ENCODE measurements at places on chromosomes 16 and 17.

DNA sequence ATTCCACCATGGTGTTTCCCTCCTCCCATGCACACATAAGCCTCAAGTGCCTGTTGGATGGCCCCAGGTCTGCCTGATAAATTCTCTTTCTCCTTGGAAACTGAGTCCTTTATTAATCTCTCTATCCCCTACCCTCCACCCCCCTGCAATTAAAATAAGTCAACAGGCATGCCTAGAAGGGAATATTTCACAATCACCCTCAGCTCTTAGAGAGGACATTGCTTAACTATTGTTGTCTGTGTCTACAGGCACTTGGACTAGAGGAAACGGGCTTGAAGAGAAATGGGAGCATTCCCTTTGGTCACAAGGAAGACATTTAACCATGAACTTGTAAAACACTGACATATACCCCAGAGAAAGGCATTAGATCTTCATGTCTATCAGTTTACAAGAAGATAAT is 39.5 kb downstream of the RCVRN start:
- no peak for DNase-seq

DNA sequence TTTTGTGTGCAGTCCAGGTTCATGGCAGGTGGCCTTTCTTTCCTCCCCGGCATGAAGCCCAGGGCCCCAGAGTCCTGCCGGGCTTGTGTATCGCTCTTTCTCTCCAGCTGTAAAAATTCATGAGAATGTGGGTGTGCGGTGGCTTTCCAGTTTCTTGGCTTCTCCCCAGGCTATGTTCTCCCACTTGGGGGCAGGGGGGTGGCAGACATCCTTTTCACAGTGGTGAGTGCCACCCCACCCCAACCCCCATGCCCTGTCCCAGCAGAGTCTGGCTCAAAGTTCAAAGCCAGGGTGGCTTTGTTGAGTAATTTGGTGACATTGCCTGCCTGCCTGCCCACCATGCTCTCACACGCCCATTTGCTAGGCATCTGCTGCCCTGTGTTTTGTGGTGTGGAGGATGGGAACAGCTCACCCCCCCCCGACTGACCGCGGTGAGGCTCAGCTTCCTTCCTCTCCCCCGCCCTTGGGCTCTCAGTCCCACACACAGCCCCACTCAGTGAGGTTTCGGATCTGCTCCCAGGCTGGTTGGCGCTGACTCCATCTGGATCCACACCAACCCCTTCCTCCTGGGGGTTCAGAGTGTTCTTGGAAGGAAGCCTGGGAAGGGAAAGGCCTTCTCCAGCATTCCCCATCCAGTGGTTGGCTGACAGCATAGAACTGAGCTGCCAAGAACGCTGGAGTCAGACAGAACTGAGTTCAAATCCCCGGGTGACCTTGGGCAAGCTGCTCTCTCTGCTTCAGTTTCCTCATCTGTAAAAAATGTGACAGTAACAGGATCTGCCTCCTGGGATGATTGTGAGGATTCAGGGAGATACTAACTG is 36.0 kb downstream of the CHD9 start:
- no peak for DNase-seq

DNA sequence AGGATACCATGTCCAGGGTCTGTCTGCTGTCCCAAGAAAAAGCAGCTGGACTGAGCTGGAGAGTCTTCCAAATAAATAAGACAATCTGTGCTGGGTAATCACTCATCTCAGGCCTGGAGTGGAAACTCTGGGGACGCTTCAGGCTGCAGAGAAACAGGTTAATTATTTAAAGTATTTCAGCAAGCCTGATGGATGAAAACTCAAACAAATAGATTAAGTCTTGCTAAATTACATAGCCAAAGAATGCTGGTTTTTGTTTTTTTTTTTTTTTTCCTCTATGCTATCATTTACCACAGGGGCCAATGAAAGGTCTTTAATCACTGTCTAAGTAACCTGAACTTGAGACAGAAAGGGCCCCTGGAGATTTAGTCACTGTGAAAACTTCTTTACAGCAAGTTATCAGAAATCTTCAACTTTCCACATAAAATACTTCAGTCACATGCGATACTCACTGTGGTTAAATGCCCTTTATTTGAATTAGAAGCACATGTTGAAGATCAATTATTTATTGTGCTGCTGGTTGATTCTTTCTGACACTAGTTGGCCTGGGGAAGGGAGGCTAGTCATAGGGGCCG is 31.0 kb upstream of the KCNJ2 start:
- DNase-seq: no peak

GRCh38 chr16:10646228-10646580 is 48.5 kb downstream of the TEKT5 start:
- no peak for DNase-seq
